Activated CD8-positive, alpha-beta memory T cell treated with anti-CD3 and anti-CD28 coated beads for 1 hour (primary cell): ENCODE measurements at places on chromosomes 13 and 19.

DNA sequence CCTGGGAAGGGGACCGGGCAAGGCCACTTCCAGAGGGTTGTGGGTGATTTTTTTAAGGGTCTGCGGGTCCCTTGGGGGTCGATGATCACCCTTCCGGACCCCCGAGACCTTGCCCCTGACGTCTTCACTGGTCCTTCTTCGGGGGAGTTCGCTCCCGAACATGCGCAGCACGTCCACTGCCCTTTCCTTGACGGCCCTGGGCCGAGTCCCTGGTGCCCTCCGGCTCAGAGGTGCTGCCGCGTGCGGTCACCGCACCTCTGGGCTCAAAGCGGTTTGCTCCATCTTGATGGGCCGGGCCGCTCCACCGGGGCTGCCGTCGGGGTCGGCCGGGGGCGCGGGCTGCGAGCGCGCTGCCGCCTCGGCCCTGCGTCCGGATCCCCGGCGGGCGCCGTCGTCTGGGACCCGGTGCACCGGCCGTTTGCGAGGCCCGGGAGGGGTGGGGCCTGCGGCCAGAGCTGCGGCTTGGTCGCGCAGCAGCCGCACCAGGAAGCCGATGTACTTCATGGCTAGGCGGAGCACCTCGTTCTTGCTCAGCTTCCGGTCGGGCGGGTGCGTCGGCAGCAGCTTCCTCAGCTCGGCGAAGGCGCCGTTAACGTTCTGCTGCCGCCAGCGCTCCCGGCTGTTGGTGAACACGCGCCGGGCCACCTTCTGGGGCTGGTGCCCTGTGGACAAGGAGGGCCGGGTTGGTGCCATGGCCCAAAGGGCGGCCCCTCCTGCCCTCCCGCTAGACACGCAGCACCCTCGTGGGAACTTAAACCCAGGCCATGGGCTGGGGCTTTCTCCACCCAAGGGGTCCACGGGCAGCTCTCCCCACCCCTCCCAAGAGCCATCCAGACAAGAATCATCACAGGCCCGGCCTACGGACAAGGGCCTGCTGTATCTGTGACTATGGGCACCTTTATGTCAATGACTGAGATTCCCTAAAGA lies 3.3 kb downstream of the LYL1 start:
- peak; percentile 64 for DNase-seq

DNA sequence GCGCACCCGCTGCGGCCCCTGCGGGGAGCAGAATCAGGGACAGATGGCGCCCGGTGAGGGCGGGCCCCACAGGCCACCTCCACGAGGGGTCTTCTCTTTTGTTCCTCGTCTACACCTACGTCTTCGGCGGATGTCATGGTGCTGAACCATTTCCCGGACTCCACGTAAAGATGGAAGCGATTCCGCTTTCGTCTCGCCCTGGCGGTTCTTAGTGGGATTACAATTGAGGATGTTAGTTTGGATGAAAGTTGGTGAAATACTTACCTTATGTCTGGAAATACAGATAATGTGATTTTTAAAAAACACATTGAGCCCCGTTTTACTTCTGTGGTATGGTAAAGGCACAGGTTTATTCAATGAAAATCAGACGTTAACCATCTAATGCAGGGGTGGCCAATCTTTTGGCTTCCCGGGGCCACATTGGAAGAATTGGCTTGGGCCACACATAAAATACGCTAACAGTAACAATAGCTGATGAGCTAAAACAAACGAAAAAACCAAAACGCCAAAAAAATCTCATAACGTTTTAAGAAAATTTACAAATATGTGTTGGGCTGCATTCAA lies 1.4 kb upstream of the ZMYM5 start:
- peak; percentile 43 for DNase-seq

GRCh38 chr13:32126278-32126677 lies 94.7 kb downstream of the FRY start:
- DNase-seq = no peak

DNA sequence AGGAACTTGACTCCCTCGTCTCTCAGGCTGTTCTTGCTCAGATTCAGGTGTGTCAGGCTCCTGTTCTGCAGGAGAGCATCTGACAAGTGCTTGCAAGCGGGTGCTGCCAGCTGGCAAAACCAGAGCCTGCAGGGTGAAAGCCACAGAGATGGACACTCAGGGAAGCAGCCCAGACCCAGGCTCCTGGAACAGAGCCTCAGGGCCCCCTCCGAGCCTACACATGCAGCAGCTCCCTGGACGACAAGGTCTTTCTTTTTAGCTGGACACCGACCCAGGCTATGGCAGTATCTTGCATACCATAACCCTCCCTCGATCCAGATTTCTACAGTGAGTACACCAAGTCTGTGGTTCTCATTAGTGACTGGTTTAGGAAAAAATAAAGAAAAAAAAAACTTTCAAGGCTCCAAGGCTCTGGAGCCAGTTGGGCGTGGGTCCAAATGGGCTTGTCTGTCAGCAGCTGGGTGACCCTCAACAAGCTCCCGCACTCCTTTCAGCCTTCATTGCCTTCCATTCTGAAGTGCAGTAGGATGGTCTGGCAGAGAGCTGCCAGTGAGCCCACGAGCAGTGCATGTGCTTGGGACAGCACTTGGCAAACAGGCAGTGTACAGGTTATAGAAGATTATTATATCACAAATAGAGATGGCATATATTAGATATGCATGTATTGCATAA lies 29.9 kb downstream of the NLRP13 start:
- no peak for DNase-seq

- DNase-seq = no peak
These were observed 17.7 kb upstream of the PTPRS start for GRCh38 chr19:5358173-5358800.

DNA sequence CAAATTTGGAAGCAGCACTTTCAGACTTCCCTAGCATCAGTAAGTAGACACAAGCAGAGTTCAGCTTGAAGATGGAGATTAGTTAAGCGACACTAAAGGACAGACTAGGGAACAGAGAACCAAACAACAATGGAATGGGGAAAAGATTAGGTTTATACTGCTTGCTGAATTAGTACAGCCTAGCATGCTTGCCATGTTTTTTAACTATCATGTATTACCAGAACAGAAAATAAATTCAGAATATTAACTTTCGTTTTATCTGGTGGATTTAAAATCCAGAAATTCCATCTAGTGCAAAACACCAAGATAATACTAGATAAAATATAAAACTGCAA lies 451.5 kb upstream of the SLC10A2 start:
- no peak for DNase-seq

- DNase-seq = peak; percentile 6
These were observed 68.5 kb downstream of the TEX29 start for GRCh38 chr13:111388851-111389500.

- DNase-seq = no peak
These were observed 1404.8 kb downstream of the SLITRK1 start for GRCh38 chr13:82477436-82477835.

DNA sequence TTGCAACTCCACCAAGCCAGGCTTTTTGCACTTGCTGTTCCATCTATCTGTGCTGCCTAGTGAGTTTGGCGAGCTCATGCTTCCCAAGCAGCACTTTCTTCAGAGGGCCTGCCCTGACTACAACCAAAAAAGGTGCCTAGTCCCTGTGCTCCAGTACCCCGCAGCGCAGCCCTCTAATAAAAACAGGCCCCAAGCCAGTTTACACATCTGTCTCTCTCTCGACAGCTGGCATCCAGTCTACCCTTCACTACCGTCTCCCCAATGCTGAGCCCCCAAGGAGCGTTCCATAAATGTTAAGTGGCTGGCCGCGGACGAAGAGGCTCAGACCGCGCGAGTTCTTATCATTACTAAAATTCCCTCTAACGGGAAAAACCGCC lies 512 bp downstream of the MED4 start:
- DNase-seq = no peak

DNA sequence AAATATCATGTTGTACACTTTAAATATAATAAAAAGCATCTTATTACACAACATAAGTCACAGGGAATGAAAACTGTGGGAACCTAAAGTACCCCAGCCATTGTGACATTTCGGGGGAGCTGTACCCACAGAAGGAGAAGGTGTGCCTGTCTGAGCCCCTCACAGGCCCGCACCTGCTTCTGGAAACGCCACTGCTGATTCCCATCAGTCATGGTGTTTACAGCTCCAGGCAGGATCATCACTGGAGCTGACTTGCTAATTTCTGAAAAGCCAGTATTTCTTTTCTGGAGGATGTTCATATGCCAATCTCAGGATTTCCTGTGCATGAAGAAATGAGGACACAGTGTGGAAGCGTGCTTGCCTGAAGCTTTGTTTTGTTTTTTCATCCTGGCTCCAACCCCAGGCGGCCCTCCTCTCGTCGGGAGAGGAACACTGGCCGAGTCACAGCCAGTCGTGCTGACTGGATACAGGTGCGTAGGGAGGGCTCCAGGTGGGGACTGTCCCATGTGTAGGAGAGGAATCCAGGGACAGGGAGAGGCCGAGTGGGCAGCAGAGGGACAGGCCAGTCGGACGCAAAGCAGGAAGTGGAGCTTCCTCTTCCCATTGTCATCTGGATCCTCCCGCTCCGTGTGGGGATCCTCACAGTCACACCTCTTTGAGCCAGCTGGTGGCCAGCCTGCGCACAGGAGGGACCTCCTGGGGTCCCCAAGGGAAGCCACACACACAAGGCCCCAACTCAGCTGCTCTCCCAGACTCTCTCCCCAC lies 4.2 kb upstream of the ATP12A start:
- DNase-seq = no peak

DNA sequence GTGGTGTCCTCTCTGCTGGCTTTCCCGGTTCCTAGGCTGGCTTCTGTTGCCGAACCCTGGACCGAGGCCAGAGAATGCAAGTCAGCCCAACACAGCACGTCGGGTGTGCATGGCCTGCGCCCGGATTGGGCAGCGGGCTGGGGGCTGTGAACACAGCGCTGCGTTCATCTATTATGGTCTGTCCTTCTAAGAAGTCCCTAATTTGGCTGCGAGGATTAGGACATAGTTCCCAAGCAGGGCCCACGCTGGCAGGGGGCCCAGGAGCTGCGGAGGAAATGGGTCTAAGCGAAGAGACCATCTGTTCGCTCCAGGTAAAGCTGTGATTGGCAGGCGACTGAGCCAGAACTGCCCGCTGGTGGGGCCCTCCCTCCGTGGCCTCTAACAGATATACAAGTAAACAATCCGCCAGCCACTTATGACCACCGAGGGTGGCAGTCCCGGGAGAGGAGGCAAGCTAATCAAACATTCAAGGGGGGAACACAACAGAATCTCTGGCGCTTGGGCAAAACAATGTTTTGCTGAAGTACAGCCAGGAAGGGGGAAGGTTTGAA lies 6.0 kb downstream of the SYCE2 start:
- no peak for DNase-seq

- DNase-seq = no peak
These were observed 6.2 kb downstream of the PDE4C start for GRCh38 chr19:18219911-18220631.

DNA sequence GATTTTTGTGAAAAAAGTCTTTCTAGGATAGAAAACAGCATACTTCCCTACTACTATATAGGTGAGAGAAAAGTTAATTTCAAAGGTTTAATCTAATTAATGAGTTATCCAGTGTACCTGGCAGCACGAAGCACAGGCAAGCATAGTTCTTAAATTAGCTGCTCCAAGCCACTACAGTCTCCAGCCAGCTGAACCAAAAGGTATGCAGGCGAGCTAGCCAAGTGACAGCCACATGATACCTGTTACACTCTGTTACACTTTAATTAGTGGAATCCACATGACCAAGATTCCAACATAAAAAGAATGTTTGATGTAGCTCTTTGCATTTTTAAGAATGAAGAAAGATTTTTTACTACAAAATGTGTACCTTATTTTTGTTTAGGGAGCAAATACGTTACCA lies 15.5 kb downstream of the SLC25A30 start:
- no peak for DNase-seq

- DNase-seq = no peak
These were observed 4.8 kb downstream of the ATP4A start for GRCh38 chr19:35558400-35559280.

DNA sequence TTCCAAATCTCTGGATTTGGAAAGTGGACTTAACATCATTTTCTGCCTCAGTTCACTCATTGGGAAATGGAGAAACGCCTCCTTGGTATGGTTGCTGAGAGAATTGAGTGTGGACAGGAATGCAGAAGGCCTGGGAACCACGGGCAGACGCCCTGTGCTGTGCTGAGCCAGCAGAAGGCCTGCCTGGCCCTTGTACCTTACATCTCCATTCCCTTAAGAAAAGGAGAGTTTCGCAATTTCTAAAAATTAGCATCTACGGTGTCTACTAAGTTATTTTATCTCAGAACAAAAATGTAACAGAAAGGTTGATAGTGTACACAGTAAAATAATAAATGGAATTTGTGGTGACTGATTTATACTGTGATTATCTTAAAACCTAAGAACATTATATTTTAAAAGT lies 78.7 kb downstream of the IPO5 start:
- DNase-seq = no peak

GRCh38 chr13:50527612-50528509 lies 315.6 kb downstream of the DLEU7 start:
- no peak for DNase-seq

GRCh38 chr13:113782472-113782871 lies 23.4 kb downstream of the TMEM255B start:
- no peak for DNase-seq

DNA sequence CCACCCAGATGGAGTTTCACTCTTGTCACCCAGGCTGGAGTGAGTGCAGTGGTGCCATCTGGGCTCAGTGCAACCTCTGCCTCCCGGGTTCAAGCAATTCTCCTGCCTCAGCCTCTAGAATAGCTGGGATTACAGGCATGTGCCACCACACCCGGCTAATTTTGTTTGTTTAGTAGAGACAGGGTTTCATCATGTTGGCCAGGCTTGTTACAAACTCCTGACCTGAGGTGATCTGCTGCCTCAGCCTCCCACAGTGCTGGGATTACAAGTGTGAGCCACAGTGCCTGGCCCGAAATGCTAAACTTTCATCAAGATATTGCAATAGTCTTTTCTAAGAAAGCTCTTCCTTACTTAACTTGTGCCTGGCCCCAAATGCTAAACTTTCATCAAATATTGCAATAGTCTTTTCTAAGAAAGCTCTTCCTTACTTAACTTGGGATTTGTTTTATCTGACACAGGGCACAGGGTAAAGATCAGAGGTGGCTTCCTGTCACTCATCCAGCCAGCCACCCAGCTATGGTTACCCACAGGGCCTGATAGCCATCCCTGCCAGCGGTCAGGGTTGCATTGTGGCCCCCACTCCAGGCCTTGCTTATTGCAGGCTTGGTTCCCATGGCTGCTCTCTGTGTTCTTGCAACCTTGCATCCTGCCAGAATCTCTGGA lies 352.3 kb upstream of the TMTC4 start:
- DNase-seq = no peak

GRCh38 chr19:47331931-47332547 lies at the start of gene C5AR2:
Gene C5AR2, plus strand, starts transcription at chr19:47332175. Its CDS starts 8,625 bp downstream, at chr19:47340800.
- DNase-seq = no peak

- DNase-seq = no peak
These were observed 922 bp downstream of the EBPL start for GRCh38 chr13:49690133-49690994.

- DNase-seq = no peak
These were observed 807.7 kb upstream of the GPC6 start for GRCh38 chr13:92418818-92419412.

- DNase-seq = no peak
These were observed 21.4 kb downstream of the SIGLECL1 start for GRCh38 chr19:51272183-51272810.

DNA sequence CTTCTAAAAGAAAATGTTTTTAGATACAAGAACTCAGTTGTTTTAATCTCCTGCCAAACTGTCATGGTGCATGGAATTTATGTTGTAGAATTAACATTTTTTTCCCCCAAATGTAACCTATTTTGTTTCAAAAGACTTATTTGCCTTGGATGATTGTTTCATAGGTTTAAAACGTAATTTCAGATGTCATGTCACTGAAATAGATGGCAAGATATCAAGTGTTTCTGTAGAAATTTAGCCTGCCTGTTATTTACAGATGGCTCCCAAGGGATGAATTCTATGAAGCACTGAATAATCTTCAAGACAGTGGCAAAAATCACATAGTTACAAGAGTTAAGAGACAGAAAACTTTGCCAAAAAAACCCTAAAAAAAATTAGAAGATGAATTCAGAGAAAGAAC lies 1484.6 kb downstream of the OLFM4 start:
- no peak for DNase-seq
